DMS53 (cell line): ENCODE measurements at places on chromosomes 11 and 22.

DNA sequence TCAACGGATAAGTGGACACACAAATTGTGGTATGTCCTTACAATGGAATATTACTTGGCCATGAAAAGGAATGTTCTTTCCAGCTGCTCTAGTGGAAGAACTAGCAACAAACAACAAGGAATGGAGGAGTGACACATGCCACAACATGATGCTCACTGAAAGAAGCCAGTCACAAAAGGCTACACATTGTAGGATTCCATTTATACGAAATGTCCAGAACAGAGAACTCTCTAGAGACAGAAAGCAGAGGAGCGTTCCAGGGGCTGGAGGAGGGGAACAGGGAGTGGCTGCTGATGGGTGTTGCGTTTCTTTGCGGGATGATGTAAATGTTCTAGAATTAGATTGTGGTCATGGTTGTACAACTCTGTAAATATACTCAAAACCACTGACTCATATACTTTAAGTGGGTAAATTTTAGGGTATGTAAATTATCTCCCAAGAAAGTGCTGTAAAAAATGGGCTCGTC, 32.4 kb upstream of the PDGFB start:
- DNase-seq, result peak; percentile 80

- DNase-seq, result no peak
Measured at GRCh38 chr11:31780078-31780477, 31.0 kb downstream of the PAX6 start.

DNA sequence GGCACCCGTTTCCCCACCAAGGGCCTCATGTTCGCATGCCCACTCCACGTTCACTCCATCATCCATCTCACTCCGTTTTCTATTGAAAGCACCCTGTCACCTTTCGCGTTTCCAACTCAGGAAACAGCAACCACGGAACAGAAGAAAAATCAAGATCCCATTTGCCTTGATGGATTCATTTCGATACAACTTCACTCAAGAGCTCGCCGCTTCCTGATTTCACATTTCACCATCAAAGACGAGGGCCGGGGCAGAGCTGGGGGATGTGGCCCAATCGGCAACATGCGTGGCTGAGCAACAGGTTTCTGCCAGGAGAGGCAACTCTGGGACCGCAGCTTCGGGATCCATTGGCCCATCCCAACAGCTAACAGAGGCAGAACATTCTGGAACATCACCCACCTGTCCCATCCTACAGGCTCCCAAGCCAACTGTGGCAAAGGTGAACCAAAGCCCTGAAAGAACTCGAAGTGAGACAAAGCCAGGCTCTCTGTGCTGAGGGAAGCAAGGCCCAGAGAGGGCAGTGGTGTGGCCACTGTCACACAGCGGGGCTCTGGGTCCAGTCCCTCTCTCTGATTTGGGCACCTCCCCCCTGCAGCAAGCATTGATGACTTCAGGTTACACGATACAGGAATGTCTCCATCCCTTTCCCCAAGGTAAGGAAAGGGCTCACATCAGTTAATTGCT, 36.2 kb upstream of the CD5 start:
- DNase-seq, result no peak

- no peak for DNase-seq
Measured at GRCh38 chr11:61484541-61484940, 24.0 kb upstream of the LRRC10B start.

DNA sequence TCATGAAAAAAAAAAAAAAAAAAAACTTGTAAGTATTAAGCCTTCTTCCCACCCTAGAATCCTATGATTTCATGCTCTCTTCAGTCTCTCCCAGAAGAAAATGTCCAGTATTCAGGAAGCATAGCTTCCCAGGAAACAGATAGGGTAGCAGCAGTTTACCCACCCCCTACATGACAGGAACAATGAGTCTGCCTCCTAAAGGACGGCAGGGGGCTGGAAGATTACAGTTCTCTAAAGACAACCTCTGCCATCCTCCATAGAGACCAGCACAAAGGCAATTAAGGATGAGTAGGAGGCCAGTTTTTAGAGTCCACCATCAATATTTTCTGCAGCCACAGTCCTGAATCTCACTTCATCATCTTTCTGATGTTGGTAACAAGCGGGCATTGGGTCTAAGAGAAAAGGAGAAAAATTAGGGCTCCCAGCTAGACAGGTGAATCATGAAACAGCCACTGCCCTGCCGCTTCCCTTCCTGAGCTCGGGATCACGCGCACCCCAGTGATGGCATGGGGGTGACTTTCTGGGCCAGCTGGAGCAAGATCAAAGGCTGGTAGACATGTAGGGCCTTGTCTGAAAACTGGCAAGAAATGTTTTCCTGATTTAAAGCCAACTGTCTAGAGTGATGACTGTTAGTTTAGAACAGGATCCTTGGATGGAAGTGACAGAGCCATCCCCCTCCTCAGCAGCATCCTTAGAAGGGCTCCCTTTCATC, 322.8 kb downstream of the LARGE1 start:
- no peak for DNase-seq

- no peak for DNase-seq
Measured at GRCh38 chr11:72300268-72300667, 56.3 kb upstream of the PHOX2A start.

- peak; percentile 63 for DNase-seq
Measured at GRCh38 chr11:32052215-32052614, 38.7 kb upstream of the RCN1 start.

DNA sequence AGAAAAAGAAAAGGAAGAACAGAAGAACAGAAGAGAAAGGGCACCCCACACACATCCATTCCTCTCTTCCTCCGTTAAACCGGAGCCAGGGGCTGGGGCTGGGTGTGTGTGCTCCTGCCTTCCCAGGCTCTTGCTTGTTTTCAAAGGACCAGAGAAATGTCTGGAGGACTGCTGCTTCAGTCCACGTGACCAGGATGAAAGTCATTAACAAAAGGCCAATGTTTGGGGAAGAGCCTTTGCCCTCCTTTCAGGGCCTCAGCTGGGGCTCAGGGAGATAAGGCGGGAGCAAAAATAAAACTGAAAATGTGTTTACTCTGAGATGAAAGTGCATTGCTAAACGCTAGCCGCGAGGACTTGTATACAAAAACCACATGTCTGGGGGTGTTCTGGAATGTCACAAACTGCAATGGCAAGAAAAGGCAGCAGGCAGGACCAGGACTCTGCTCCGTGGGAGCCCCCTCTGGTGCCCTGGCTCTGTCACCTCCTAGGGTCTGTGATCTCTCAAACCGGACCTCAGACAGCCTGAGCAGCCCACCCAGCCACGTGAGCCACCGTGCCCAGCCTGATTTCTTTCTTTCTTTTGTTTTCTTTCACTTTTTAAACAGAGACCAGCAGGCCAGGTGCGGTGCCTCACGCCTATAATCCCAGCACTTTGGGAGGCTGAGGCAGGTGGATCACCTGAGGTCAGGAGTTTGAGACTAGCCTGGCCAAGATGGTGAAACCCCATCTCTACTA, 31.6 kb upstream of the MYH9 start:
- DNase-seq, result peak; percentile 56

DNA sequence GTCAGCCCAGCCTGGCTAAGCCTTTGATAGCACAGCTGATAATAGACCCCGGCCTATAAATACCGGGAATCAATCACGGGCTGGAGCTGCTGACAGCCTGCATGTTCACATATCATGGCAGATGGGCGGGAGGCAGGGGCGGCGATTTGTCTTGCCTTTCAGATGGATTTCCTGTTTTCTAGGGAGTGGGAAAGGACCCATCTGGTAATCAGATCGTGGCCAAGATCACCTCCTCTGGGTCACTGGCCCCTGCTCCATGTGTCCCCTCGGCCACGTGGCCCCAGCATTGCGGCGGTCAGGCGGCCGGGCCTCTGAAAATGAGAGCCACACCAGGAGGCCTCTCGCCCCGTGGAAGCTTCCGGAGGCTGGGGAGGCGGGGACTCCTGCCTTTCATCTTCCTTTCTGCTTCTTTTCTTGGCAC, 36.6 kb downstream of the SMIM38 start:
- no peak for DNase-seq

GRCh38 chr22:31753005-31753633, 700 bp upstream of the DEPDC5 start:
- peak; percentile 76 for DNase-seq

GRCh38 chr11:67409261-67409666, 5.4 kb downstream of the TBC1D10C start:
- DNase-seq, result no peak

GRCh38 chr11:94271885-94272372, 32.5 kb upstream of the IZUMO1R start:
- no peak for DNase-seq

DNA sequence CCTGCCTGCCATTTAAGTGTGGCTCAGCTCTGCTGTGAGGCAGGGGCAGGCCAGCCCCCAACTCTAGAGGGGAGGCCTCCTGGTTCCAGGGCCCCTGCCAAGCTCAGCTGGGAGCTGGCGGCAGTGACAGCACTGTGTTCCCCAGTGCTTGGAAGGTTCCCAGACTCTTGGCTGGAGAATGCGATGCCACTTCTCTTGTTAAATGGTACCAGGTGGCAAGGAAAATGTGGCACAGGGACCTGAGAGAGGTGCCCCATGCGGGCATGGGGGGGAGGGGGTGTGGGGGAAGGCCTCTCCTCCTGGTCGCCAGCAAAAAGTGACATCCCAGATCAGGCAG, 8.4 kb upstream of the TNFRSF13C start:
- no peak for DNase-seq

DNA sequence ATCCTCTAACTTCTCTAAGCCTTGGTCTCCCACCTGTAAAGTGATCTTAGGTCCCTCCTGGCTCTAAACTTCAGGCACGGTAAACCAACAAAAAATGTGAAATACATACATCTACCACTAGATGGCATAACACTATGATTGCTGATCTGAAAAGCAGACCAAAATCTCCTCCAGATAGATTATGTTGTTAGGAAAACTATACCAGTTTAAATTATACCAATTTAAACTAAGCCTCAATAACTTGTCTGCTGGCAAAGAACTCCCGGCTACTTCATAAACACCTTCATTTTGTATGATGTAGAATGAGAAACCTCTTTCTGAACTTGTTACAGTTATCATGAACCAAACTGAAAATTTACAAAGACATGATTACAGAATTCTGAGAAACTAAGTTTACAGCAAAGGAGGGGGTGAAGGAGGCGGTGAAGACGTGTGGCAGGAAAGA, 85.9 kb downstream of the SBF2 start:
- DNase-seq, result peak; percentile 65
